ENCODE measurements at places on chromosomes 1 and 21. TPM values are rescaled to one million over a fixed set of nuclear protein-coding genes. Genes with fewer than 3 reads are reported as not detected.

DNA sequence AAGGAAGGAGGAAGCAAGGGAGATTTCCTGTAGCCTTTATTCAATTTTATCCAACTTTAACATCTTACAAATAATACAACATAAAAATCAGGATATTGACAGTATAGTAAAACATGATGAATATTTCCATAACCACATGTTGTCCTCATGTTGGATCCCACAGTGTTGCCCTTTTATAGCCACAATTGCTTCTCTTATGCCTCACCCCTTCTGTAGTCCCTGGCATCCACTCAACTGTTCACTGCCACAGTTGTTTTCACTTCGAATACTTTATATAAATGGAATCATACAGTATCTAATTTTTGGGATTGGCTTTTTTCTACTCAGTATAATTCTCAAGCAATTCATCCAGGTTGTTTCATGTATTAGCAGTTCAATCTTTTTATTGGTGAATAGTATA is 44.8 kb downstream of the SRSF11 start:
- DNase-seq = peak; percentile 4

RNF207 gene
- 0.86 TPM for total RNA-seq

- DNase-seq = no peak
These were observed 14.3 kb upstream of the LBR start for GRCh38 chr1:225442123-225442505.

GUCA2B gene
- total RNA-seq = not detected

GRCh38 chr21:43779660-43780059 is 3.6 kb upstream of the CSTB start:
- DNase-seq = peak; percentile 51

GRCh38 chr21:46211376-46211775 is 17.2 kb downstream of the LSS start:
- DNase-seq = no peak

- DNase-seq = no peak
These were observed 81.5 kb upstream of the LPGAT1 start for GRCh38 chr1:211912038-211912437.

DNA sequence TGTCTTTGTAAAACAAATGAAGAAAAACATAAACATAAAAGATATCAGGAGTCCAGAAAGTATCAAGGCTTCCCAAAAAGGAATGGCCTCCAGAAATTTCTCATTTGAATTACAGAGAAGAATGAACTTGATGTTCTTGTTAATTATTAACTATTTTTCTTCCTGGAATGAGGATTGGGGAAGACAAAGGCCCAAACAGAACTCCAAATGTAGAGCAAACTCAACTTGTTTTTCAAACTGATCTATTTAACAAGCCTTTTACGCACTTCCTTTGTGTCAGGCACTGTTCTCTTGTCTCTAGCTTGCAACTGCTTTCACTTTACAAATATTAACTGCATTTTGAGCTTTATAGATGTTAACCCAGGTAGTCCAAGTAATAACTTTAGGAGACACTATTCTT is 45.5 kb downstream of the LAMC2 start:
- no peak for DNase-seq

GRCh38 chr1:157113106-157113505 is 13.5 kb upstream of the ETV3L start:
- no peak for DNase-seq

TCP10L gene
- 0.83 TPM for total RNA-seq

- peak; percentile 73 for DNase-seq
These were observed 33.4 kb downstream of the RGS7 start for GRCh38 chr1:241323514-241324195.

GRCh38 chr1:39142401-39143060 is 62.0 kb upstream of the MACF1 start:
- DNase-seq = peak; percentile 78

S100A3 gene
- total RNA-seq = 10.8 TPM

DNAJC6 gene
- total RNA-seq = 3.0 TPM

OR2T29 gene
- total RNA-seq = not detected

GRCh38 chr1:26391450-26391849 is 18.9 kb upstream of the ZNF683 start:
- DNase-seq = peak; percentile 51

PER3 gene
- 9.0 TPM for total RNA-seq

DNA sequence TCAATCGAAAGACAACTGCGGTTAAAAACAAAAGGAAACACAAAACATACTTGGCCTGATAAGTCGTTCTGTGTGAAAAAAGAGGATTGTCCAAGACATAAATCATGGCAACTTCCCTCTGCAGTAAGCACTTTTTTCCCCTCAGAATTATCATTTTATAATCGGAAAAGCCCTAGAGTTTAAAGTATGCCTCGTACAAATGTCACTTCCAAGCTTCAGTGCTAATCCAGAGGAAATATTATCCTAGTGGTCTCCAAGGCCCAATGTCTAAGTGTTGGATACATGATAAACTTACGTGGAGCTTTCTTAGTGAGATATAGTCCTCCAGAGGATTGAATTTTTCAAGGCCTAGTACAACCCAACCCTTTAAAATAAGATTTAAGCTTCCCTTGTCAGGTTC is 11.2 kb upstream of the NTMT2 start:
- no peak for DNase-seq

DNA sequence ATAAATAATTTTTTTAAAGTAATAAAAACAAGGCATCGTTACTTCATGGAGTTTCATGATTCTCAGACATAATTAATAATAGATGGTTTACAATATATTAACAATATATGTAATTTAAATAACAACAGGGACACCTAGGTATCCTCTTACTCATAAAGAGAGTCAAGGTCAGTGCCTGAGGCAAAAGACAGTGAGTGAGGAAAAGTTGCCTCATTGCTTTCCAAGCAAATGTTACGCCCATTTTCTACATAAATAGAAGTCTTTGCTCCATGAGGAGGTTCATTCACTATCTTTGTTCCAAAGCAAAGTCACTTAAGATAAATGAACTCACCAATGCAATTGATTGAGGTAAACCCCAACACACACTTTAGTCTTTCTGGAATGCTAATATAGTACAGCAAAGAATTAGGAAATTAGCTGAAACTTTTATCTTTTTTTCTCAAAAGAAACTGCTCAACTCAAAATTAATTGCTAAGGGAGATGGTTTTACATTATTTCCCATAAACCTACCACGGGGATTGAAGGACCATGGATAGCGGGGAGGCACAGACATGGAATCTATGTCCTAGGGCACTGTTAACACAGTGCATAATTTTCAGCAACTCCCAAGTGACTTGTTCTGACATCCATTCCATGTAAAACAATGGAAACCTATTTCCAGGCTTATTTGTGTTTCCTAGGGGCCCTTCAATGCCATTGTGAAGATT is 19.6 kb downstream of the BCL9 start:
- no peak for DNase-seq

OR2L13 gene
- total RNA-seq = not detected

GRCh38 chr1:2350911-2351655 is 40.3 kb downstream of the MORN1 start:
- DNase-seq = no peak

ORC1 gene
- total RNA-seq = 0.11 TPM

DNA sequence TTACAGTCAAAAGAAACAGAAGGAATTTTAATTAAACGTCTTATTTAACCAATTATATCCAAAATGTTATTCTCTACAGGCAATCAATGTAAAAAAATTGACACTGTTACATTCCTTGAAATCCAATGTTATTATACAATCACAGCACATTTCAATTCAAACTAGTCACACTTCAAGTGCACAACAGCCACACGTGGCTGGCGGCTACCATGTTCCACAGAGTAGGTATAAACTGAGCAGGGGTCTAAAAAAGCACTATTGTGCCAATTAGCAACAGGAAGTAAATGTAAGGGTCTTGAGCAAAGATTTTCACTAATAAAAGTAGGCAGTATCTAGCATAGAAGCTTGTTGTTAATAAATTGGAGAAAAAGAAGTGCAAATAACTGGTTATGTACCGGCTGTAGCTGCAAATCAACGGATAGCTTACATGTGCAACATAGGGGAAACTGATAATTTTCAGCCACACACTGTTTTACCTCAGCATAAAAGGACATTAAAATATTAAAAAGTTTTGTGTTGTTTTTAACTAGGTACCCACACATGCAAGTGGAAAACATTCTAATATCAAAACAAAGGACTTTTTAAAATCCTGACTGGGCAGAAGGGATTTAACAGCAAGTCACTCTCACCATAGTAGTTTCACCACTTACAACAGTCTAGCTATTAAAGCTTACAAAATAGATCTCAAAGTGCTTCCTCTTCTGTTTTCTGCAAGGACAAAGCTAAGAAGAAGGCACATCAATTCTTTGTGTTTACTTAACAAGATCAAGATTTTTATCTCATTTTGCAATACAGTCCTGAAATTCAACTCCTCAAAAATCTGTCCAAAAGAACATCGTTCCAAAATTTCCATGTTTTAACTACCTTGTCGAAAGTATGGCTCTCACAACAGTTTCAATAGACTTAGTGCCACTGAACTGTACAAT is 2.5 kb downstream of the CSDE1 start:
- DNase-seq = no peak

Measured in myocyte (in vitro differentiated cells).